NCI-H446 treated with DMSO at 0.1 percent for 48 hours (cell line): ENCODE measurements at places on chromosomes 7 and 10.

GRCh38 chr10:35640474-35640873 lies 1.6 kb downstream of the FZD8 start:
- peak; percentile 20 for DNase-seq

DNA sequence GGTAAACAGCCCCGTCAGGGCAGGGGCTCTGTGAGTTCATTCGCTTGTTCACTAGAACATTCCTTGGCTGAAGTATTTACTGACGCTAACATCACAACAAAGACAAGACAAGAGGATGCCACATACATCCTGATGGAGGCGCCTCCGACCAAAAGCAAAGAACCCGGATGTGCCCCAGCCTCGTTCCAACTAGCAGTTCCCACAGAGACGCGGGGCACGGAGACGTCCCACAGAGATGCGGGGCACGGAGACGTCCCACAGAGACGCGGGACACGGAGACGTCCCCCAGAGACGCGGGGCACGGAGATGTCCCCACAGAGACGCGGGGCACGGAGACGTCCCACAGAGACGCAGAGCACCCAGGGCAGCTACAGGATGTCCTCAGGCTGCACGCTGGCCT lies 35.4 kb upstream of the CFAP46 start:
- no peak for DNase-seq

- DNase-seq: no peak
Observed at GRCh38 chr7:4123823-4124222, 558.3 kb upstream of the FOXK1 start.

- no peak for DNase-seq
Observed at GRCh38 chr10:62734781-62735463, 69.6 kb upstream of the ADO start.

DNA sequence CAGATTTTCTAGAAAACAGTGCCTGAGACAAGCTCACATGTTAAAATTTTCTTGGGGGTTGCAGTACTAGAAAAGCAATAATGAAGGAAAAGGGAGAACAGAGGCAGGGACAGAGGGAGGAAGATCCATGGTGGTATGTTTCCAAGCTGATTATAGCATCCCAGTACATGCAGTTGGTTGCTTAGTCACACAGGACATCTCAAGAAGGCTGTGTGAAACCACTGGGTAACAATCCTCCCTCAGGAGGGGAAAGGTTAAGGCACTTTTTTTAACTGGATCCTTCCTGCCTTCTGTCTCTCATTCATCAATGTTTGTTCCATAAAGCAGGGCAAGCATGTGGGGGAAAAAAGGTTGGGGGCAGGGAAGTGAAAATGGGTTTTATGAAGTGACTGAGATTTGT lies 6.1 kb upstream of the IMMP2L start:
- DNase-seq: no peak

- DNase-seq: no peak
Observed at GRCh38 chr7:123538189-123538714, 3.9 kb upstream of the IQUB start.

- no peak for DNase-seq
Observed at GRCh38 chr7:29116361-29117200, 29.8 kb downstream of the CPVL start.

DNA sequence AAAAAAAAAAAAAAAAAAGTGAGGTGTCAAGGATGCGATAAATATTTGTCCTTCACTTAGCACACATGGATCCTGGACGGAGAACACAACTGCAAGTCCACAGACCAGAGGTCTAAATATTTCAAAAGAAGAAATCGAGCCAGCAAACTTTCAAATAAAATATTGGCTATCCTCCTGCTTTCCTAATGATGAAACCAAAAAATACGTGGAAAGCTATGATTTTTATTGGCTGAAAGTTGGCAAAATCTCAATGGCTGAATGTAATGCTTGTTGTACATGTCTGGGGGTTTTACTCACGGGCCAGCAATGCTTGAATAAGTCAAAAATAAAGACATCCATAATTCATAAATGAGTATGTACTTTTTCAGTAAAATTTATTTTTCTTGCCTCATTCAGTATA lies 19.0 kb upstream of the MGMT start:
- DNase-seq: no peak

DNA sequence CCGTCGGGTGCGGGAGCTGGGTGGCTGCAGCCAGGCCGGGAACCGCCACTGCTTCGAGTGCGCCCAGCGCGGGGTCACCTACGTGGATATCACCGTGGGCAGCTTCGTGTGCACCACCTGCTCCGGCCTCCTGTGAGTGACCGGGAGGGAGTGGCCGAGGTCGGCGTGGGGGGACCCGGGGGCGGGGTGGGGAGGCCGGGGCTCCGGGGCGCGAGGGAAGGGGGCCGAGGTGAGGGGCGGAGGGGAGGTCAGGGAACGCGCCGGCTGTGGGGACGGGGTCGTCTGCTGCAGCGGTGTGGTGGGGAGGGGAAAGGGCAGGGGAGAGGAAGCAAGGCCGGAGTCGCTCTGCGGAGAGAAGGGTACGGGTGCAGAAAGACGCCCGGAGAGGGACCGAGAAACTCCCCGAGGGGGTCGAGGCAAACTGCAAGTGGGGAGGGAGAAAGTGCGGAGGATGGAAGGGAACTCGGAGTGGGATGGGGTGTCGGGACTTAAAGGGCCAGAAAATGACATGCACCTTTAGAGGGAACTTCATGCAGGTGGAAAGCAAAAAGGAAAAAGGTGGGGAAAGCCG lies 518 bp downstream of the AGFG2 start:
- DNase-seq: no peak

GRCh38 chr7:26144184-26145080 lies 7.6 kb upstream of the NFE2L3 start:
- no peak for DNase-seq

- DNase-seq: no peak
Observed at GRCh38 chr10:101272229-101272868, 43.1 kb upstream of the LBX1 start.

DNA sequence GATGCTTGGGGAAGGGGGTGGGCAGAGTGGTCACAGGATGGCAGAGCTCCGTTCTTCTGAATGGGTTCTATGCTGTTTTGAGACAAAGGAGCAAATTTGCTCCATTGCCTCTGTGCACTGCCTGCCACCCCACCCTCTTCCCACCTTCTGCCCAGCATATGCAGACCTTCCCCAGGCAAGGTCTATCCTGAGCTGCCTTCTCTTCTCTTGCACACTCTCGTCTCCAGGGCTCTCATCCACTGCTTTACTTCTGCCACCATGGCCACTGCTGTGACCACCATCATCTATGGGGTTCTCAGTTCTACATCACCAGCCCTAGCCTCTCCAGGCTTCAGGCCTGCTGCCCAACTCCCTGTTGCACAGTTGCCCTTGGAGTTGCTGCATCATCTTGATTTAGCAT lies 230.4 kb downstream of the TMEM178B start:
- DNase-seq: peak; percentile 48

GRCh38 chr7:27651702-27652101 lies 11.0 kb downstream of the HIBADH start:
- DNase-seq: no peak

GRCh38 chr7:85111761-85112160 lies 75.1 kb downstream of the SEMA3D start:
- no peak for DNase-seq

DNA sequence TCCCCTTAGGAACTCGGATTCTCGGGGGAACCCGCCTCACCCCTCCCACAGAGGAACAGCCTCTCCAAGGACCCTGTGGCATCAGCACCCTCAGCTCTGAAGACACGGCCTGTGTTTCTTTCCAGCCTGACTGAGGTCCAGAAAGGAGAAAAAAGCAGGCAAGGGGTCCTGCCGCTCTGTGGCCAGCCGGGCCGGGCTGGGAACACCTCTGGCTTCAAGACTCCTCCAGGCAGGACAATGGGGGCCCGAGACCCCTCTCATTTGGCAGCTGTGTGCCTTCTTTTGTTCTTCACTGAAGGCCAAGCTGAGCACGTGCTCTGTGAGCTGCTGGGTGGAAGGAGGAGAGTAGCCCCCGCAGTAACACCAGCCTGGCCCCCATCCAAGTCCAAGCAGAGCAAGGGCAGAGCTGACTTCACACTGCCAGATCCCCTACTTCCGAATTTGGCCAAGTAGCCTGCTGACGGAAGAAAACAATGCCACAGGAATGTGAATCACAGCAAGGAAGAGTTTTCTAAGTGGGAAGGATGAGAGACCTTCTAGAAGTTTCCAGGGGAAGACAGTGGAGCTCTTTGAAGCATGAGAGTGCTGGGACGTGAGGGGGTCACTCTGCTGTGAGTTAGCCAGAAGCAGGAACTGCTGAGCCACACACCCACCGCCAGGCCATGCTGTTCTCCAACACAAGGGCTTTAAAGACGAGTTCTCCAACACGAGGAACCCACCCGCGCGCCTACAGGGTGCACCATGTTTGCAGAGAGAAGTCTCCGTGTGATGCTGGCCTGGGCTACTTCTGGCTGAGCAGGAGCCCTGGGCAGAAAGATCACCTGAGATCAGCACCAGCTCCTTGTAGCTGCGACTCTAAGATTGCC lies 3.1 kb downstream of the CNPY1 start:
- no peak for DNase-seq

- DNase-seq: no peak
Observed at GRCh38 chr10:78259391-78259790, 225.7 kb downstream of the RPS24 start.

DNA sequence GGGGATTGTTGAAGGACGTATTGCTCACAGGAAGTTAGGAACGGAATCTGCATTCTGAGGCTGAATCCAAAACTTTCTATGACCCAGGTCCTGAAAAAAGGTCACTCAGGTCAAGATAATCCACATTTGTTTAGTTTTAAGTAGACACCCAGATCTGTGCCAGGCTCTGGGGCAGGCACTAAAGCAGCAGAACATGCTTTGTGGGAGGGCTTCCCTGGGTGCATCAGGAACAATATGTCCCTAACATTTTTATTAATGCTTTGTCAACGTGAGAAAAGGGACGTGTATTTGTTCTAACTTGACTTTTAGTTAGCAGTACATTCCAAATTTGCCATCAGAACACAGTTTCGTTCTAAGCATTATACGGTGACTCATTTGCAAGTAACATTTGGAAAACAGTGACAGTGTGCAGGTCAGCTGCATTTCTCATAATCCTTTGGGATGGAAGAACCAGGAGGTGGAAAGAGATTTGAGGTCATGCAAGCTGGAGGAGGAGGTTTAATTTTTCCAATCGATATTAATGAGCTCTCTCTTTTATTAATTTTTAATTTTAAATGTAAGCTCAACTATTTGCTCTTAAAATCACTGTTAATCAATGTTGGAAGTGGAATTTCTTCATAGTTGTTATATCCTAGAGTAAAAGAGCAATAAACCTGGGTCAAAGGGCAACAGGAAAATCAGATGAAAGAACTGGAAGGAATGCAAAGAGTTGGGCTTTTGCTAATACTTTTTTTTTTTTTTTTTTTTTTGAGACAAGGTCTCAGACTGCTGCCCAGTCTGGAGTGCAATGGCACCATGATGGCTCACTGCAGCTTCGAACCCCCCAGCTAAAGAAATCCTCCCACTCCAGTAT lies 35.0 kb downstream of the TAS2R41 start:
- no peak for DNase-seq

- DNase-seq: no peak
Observed at GRCh38 chr10:43890124-43890523, 241.4 kb upstream of the ZNF32 start.

GRCh38 chr7:136074843-136075242 lies 97.7 kb upstream of the MTPN start:
- DNase-seq: no peak

GRCh38 chr10:8758029-8758428 lies 703.5 kb downstream of the GATA3 start:
- no peak for DNase-seq

- DNase-seq: no peak
Observed at GRCh38 chr10:30437031-30437841, 3.3 kb downstream of the MAP3K8 start.

DNA sequence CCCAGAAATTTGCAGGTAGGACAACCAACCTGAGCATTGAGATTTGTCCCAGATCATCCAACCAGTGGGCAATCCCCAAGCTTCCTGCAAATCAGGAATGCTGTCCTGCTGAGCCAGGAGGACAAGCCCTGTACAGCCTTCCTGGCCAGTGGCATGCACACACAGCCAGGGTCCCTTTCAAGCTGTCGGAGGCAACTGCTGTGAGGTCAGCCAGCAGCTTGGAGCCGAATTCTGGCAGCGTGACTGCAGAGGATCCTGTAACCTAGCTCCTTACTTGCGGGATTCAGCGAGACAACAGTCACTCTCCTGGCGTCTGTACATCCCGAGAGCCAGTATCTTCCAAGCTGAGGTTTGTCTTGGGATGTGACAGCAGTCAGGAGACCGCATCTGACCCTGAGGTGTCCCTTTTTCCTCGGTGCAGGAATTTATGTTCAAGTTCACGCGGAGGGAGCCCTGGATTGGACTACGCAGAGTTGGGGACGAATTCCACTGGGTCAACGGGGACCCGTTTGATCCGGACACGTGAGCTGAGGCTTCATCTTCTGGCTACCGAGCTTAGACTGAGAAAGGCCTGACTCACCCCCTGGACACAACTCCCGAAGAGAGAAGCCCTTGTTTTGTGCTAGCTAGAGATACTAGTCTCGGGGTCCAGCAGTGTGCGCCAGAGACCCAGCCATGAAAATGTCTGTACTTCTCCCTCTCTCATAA lies 18.3 kb downstream of the CLEC2L start:
- no peak for DNase-seq

DNA sequence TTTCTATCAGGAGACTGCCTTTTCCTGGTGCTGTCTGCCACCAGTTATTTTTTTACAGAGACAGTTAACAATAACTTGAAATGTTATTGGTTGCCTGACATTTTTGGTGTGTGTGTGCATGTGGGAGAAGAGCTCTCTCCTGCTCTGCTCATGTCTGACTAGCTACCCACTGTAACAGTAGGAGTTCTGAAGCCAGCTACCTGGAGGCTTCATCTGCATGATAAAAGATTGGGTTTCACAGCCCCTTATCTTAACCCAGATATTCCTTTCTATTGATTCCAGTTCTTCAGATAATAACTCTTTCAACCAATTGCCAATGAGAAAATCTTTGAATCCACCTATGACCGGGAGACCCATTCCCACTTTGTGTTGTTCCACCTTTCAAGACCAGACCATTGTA lies 237.4 kb upstream of the PPP1R3A start:
- DNase-seq: no peak

GRCh38 chr10:110679486-110680272 lies 35.5 kb downstream of the RBM20 start:
- DNase-seq: peak; percentile 38

GRCh38 chr10:31920538-31920937 lies 8.1 kb downstream of the ARHGAP12 start:
- DNase-seq: no peak

GRCh38 chr7:133429371-133429770 lies 176.5 kb downstream of the EXOC4 start:
- no peak for DNase-seq

GRCh38 chr7:36309301-36309700 lies 80.4 kb upstream of the ANLN start:
- DNase-seq: no peak

DNA sequence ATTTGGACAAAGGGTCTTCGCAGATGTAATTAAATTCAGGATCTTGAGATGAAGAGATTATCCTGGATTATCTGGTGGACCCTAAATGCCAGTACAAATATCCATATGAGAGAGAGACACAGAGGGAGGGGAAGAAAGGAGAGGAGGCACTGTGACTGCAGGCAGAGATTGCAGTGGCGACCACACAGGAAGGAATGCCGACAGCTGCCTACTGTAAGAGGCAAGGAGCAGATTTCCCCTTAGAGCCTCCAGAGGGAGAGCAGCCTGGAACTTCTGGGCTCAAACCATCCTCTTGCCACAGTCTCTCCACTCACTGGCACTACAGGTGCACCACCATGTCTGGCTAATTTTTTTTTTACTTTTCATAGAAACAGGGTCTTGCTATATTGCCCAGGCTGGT lies 152.3 kb downstream of the SDK1 start:
- DNase-seq: no peak

- no peak for DNase-seq
Observed at GRCh38 chr7:106284714-106285050, at the start of gene NAMPT. TSS of gene NAMPT (minus strand) at chr7:106284983. CDS start at chr7:106284884, 99 bp downstream.

- DNase-seq: peak; percentile 12
Observed at GRCh38 chr10:85100495-85100894, 772.1 kb downstream of the CCSER2 start.
